Panc1 (cell line): ENCODE measurements at places on chromosomes 11 and 22. TPM values are rescaled to one million over a fixed set of nuclear protein-coding genes. Genes with fewer than 3 reads are reported as not detected.

DNA sequence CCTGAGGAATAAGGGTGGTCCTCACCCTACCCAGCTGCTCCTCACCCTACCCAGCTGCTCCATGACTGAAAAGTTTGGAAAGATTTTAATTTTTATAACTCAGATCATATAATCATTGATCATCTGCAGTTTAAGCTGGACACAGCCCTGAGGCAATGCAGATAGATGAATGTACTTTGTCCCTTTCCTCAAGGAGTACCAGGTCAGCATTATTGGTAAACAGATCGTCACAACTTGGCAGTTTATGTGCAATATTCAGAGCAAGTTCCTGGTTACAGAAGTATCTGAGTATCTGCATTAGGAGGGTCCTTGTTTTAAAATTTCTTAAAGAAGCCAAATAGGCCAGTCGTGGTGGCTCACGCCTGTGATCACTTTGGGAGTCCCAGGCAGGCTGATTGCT, 3.6 kb downstream of the TNRC6B start:
- DNase-seq: no peak

DNA sequence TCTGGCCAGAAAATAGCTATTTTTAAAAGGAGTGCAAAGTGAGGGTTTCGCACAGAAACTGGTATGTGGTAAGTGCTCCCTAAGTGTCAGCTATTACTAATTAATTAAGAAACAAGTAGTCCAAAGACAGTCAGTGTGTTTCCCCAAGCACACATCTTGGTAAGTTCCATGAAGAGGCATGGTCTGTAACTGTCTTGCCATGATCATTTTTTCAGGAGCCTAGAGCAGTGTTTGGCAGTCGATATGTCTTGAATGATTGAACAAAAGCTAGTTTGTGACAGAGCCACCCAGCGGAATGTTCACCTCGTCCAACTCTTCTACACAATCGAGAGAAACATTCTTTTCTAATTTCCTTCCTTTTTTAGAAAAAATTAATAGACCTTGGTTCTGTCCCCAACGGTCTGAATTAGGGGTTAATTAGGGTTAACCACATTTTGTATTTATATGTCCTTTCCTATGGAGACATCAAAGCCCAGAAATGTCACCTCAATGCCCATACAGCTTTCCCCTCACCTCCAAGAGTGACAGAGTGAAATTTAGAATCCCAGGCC, 57.6 kb upstream of the FTH1 start:
- no peak for DNase-seq

ABCG4 gene
- total RNA-seq: 0.39 TPM

- no peak for DNase-seq
Measured at GRCh38 chr11:35012467-35013191, 96.2 kb downstream of the PDHX start.

GRCh38 chr22:30181459-30182349, 64.9 kb downstream of the LIF start:
- no peak for DNase-seq

GRIA4 gene
- not detected for total RNA-seq

ST14 gene
- total RNA-seq: 1.8 TPM

GRCh38 chr11:12941671-12942070, 67.4 kb upstream of the RASSF10 start:
- DNase-seq: no peak

DNA sequence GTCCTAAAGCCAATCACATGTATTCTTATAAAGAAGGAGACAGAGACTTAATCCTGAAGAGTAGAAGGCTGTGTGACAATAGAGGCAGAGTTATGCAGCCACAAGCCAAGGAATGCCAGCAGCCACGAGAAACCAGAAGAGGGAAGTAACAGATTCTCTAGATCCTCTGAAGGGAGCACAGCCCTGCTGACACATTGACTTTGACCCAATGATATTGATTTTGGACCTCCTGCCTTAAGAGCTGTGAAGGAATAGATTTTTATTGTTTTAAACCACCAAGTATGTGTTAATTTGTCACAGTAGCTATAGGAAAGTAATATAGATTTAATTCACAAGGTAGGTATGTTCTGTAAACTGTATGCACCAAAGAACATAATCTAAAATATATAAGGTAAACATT, 103.6 kb downstream of the TTC17 start:
- no peak for DNase-seq
